ENCODE measurements at places on chromosomes 7 and 10.

GRCh38 chr10:26780106-26780792, 80.5 kb downstream of the ABI1 start:
- no peak for DNase-seq

DNA sequence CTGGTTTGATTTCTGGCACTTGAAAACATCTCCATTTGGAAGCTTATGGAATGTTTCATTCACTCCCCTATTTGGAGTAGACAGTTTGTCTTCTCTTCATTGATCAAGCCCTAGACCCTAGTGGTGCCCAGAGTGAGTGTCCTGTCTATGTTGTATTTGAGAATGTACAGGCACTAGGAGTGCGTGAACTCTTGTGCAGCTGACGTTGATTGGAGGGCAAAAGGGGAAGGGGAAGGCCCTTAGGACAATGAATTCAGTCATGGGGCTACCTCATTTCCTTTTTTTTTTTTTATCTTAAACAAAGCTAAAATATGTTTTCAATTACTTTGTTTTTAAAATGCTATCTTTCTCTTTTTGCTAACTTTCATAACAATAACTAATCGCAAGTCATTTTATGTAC, 66.5 kb downstream of the ADD3 start:
- no peak for DNase-seq

- no peak for DNase-seq
These were observed 79.0 kb downstream of the ABI1 start for GRCh38 chr10:26781797-26782196.

GRCh38 chr10:109889867-109890266, 33.4 kb downstream of the XPNPEP1 start:
- no peak for DNase-seq

DNA sequence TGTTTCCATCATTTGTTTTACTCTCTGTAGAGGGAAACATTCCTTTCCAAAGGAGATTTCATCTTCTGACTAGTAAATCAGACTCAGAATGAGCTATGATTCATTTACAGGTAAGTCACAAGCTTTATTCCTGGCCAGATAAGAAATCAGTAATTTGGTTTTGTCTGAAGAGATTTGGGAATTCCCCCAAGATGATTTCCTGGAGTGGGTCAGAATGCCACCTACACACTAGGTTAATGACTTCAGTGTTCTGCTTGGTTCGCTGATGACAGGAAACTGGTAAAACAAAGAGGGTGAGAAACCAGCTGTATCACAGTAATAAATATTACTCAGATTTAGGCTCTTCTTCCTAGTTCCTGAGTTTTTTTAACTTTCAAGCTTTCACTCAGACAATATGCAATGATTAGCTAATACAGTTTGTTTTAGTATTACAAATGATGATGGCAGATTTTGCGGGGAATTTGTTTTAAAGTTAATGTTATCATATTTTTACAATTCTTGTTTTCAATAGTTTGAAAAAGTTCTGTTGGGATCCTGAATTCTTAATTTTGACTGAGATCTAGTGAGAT, 8.3 kb upstream of the ASZ1 start:
- DNase-seq, result no peak

DNA sequence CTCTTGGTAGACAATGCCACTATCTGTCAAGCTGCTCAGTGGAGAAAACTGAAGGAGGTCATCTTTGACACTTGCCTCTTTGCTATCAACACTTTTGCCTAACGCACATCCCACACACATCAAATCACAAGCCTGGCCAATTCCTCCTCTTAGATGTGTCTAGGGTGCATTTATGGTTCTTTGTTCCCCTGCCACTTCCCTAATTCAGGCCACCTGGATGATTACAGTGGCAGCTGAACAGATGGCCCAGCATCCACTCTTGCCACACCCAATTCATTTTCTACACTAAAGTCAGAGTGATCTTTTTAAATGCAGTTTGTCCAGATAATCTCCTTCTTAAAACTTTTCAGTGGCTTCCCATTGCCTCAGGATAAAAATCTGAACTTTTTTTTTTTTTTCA, 58.6 kb downstream of the LAMB4 start:
- no peak for DNase-seq

DNA sequence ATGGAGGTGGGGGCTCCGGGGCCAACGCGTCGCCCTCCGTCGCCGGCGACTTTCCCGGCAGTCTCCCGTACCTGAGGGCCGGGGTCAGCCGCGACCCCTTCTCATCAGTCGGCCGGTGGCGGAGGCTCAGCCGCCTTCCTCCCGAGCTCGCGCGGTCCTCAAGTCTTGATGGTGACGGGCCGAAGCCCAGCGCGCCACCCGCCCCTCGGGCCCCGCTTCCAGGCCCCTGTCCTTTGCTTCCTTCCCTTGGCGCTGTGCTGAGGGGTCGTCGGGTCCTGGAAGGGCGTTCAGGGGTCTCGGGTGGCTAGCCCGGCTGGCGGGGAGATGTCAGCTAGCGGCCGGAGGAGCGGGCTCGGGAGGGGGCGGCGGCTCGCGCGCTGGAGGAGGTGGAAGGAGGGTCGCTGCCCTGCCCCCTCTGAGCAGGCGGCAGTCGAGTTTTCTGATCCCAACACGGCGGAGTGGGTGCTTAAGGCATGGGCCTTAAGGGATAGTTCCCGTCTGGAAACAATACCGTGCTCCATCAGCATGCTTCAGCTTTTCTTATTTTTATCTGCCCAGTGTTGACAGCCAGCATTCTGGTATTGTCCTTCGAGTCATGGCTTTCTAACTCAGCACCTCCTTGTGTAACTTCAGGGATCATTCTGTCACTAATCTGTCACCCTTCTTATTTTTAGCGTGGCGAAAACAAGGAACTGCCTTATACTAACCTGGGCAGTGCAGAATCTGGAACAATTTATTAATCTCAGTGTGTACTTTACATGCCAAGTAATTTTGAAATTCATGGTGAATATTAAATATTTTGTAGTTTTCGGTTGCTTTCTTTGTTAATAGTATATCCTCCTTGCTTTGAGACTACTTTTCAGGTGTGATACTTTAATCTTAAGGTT, 748 bp downstream of the PHTF2 start:
- DNase-seq, result peak; percentile 75

DNA sequence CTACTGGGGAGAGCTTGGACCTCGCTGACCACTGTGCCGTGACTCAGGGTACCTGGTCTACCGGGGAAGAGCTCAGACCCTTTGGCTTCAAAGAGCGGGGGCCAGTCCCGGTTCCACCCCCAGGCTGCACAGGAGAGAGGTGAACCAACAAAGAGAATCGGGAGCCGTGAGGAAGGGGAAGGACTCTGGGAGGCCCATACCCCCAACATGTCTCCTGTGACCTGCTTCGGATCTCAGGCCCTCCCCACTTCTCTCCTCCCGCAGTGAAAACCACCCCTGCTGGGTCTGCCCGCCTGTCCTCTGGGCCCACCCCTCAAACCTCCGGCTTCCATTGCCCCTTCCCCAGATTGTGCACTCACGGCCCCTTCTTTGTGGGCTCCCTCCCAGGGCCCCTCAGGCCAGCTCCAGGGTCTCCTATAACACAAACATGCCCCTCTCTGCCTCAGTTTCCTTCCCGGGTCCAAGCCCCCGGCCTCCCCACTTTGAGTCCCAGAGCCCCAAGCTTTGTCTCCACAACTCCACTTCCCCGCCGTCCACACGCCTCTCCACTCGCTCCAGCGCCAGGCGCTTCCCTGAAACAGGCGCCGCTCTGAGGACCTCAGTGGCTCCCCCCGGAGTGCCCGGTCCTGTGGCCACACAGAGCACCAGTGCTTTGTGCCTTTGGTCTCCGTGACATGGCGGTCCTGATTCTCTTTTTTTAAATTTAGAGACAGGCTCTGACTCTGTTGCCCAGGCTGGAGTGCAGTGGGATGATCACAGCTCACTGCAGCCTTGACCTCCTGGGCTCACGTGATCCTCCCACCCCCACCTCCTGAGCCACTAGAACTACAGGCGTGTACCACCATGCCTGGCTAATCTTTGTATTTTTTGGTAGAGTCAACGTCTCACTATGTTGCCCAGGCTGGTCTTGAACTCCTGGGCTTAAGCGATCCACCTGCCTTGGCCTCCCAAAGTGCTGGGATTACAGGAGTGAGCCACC, 7.5 kb upstream of the INTS1 start:
- DNase-seq, result no peak

GRCh38 chr7:159128767-159129166, 15.9 kb downstream of the VIPR2 start:
- peak; percentile 42 for DNase-seq

GRCh38 chr10:24889639-24890038, 62.8 kb downstream of the PRTFDC1 start:
- DNase-seq, result no peak

DNA sequence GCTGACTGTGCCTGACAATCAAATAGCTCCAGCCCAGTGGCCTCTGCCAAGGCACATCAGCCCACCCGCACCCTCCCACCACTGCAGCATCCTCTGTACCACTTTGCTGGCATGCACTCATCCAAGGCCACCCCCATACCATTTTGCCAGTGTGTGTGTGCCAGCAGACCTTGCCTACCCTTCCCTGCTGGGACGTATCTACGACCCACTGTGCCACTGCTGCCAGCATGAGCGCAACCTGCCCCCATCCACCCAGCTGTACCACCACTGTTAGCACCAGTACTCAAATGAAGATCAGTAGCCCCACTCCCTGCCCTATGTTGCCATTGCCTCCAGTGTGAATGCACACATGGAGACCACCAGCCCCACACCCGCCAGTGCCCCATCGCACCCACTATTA, 149.4 kb upstream of the PTN start:
- no peak for DNase-seq
